Neural progenitor cell (in vitro differentiated cells): ENCODE measurements at places on chromosomes 3 and 15.

- DNase-seq, result peak; percentile 75
Observed at GRCh38 chr15:28975766-28976179, 90.0 kb downstream of the APBA2 start.

DNA sequence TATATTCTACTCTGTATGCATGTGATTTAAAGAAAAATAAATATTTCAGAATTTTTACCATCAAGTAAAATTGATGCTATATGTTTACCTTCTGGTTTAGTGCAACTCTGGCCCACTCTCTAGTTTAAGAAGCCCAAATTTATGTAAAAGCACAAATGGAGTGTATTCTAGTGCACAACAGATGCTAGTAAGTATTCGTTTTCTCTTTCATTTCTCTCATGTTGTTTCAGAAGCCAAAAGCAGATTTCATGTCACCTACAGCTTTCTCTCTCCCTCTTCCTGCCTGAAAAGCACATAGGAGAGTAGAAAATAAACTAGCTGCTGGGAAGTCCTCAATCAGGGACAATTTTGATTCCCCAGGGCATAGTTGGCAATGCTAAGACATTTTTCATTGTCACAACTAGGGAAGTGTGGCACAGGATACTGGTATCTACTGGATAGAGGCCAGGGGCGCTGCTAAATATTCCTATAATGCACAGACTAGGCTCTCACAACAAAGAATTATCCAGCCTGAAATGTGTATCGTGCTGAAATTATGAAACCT is 147.4 kb upstream of the ARHGEF26 start:
- no peak for DNase-seq

- no peak for DNase-seq
Observed at GRCh38 chr15:58241872-58242271, 103.7 kb downstream of the AQP9 start.

GRCh38 chr15:100131321-100132224 is 210.2 kb downstream of the ADAMTS17 start:
- DNase-seq, result peak; percentile 49

DNA sequence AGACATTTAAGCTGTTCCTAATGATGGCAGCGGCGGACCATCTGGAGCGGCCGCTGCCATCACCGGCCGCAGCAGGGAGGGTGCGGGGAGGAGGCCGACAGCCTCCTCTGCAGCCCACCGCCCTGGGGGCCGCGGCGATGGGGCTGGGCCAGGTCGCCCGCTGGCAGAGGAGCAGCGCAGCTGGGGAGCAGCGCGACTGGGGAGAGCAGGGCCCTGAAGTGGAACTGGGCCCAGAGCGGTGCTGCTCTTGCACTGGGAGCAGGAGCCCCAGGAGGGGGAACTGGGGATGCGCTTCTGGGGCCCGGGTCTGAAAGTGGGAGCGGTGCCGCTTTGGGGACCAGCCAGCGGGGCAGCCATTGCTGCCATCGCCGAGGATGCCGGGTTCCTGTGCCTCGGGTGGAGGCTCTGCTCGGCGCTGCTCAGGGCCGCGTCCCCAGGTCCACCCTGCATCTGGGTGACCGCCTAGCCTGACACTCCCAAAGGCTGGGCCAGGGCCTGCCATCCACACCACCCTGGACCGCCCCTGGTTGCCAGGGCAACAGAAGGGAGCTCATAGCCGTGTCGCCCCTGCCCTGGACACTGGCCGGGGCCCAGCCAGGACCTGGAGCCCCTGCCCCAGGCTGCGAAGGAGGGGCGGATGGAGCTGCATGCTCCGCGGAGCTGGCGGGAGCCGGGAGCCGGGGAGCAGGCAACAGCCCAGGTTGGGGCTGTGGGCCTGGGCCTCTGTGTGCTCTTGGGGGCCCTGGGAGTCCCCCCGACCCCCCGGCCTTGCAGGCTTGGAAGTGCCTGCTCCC is 15.5 kb upstream of the PLA2G4E start:
- DNase-seq, result peak; percentile 25

- DNase-seq, result no peak
Observed at GRCh38 chr3:16935781-16936180, 51.0 kb downstream of the PLCL2 start.

DNA sequence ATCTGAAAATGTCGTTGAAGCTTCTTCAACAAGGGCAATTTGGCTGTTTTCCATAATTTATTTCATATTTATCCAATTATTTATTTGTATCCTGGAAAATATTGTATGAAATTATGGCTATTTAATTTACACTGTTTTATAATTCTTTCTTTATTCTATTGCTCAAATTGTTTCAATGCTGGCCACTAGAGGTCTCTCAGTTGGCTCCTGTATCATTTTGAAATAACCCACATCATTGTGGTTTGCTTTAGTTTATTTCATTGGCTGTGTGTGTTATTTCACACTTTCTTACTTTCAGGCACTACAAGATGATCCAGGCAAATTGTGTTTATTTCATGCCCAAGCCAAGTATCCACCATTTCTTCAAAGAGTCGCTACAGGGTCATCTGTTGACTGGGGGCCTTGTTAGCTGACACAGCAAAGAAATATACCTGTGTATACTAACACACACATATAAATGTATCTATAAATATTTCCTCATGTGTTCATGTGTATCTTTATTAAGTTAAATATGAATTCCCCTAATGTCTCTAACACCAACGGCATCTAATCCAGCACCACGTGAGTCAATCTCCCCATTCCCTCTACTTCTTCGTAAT is 86.2 kb downstream of the NPAP1 start:
- DNase-seq, result no peak

DNA sequence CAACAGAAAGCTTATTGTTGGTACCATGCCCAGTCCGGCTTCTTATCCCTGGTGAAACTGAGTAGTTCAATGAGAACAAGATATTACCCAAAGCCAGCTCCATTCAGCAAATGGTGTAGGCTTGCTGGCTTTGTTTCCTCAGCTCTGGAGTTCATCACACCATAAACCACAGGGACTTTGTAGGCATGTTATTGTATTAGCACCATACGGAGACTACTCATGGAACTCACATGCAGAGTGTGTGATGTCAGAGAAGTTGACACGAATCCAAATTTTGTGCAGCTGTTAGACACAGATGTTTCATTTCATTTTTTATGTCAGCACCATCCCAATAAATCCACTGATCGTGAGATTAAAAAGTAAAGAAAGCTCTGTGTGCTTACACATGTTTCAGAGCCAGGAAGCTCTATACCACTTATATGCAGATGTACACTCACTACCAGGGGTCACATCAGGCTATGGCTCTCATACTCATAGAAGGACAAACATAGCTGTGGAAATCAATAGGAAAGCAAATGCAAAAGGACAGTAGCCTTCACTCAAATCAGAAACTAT is 63.4 kb upstream of the LEKR1 start:
- DNase-seq, result no peak

GRCh38 chr15:64521726-64522164 is 61.4 kb downstream of the ZNF609 start:
- DNase-seq, result peak; percentile 62

GRCh38 chr15:99930696-99931095 is 197.5 kb upstream of the LYSMD4 start:
- no peak for DNase-seq

DNA sequence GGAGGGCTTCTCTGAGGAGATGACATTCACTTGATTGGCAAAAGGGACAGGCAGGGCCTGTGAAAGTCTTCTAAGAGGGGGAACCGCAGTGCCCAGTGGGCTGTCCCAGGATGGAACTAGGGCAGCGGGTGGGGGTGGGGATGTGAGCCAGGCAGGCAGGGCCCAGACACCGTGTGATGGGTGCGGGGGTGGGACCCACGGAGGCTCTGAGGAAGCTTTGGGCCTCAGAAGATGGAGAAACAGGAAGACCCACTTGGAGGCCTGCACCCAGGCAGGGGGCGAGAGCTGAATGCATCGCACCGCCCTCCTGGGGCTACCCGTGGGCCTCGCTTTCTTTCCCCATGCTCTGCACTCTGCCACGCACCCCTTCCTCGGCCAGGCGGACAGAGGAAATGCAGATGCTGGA is 32.9 kb upstream of the ACAD9 start:
- no peak for DNase-seq

DNA sequence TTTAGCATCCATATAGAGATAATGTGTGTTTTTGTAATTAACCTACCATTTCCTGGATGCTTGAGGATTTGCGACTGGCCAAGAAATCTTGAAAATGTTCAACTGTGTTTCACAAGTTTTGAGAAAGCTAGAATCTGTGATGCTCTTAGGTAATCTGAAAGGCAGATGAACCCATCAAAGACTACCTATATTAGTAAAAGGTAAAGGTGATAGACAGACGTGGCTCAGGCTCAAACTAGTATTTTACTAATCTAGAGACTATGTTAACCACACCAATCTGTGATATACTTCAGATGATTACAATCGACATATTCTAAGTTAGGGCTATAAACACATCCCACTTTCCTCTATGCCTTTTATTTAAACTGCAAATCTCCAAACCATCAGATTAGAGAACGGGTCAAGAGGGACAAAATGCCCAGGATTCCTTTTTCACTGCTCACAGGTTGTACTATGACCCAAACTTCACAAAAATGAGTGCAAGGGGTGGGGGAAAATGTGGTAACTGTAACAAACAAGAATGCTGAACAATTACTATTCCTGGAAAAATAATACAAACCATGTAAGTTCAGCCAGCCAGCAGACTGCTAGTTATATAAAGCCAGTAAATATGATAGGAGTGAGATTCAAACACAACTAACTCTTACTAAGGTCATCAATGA is 295.1 kb downstream of the FOXP1 start:
- no peak for DNase-seq

- DNase-seq, result peak; percentile 82
Observed at GRCh38 chr3:38649500-38650247, at the start of gene SCN5A. Gene SCN5A (minus strand): TSS chr3:38649687. CDS start chr3:38633307, 16,380 bp downstream.

DNA sequence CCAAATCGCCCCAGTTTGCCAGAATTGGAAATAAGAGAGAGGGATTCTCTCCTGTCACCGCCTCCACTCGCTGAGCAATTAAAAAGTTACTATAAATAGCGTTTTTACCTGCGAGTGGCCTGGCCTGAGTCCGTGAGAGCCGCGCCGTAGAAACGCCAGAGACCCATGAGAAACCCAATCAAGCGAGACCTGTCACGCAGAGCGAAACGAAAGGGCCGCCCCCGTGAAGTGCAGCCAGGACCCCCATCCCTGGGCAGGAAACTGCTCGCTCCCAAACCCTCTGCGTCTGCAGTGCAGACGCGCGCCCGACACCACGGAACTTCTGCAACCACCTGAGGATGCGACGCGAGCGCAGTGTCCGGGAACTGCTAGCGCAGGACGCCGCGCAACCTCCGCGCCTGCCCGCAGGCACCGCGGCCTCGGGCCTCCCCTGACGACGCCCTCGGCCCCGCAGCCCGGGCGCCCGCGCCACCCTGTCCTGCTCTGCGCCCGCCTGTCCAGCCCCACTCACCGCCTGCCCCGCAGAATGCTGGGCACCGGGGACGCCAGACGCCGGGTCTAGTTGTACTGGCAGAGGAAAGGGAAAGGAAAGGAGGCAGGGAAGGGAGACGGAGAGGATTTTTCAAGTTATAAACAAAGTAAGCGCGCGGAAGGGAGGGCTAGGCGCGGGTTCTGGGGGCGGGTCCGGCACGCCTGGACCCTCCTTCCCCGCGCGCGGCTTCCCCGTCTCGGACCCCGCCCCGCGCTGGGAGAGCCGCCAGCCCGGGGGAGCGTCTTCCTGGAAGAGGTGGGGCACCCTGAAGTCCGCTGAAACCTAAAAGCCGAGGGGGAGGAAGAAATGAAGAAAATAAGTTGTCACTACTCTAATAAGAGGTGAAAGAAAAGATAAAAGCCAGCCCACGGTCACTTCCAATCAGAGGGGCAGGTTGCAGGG is at the start of gene PLSCR4:
Gene PLSCR4 (minus strand): TSS at position 657 of the 934 bp plus-strand sequence. CDS start 29,034 bp downstream, outside the sequence.
- DNase-seq, result peak; percentile 72
